ENCODE measurements at places on chromosomes 6 and 20.
A peak's percentile ranks its signal among the peaks of the same experiment; 100 is the strongest.

DNA sequence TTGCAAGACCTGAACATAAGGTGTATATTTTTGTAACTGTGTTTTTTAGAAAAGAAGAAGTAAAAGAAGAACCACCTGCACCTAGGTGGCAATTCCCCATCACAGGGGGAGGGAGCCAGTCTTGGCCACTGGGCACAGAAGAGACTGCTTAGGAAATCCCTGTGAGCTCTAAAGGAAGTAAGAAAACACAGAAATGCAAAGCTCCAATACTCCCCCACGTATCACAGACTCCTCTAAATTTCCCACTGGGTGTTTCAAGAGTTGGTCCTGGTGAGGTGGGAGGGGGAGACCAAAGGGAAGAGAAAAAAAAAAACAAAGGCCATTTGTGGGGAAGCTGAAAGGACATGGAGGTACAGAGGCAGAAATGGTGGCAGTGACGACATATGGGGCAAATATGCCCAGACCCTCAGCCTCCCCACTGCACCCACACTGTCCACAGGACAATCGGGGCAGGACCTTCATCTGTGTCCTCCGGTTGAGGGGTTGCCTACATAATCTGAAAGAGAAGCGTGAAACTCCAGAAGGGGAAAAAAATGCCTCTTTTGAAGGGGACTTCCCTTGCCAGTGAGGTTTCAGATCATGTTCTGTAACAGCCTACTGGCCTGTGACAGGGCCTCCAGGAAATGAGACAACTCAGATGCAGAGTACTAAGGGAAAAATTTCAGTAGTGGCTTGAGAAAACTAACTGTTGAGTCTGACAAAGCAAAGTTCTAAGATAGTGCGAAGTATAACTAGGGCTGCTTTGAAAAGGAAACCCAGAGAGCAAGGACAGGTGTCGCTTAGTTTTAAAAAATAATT, 226.2 kb upstream of the MARCKS start:
- no peak for DNase-seq

GRCh38 chr6:7546020-7546369, 4.5 kb downstream of the DSP start:
- no peak for DNase-seq

DNA sequence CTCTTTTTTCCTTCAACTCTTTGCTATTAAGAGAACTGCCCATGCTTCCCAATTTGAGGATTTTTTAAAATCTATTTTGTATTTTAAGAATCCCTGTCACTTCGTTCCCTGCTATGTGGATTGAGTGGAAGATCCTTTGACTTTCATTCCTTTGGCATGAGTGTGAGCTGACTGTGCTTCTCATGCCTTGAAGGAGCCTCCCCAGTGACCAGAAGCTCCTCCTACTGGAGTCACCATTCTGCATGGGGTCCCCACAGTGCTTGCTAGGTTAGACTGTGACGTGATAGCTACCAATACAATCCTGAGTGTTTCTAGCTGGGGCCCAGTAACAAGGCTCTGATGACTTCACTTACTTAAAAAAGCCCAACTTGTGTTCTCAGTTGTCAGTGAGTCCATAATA, 104.4 kb upstream of the LAMP5 start:
- no peak for DNase-seq

DNA sequence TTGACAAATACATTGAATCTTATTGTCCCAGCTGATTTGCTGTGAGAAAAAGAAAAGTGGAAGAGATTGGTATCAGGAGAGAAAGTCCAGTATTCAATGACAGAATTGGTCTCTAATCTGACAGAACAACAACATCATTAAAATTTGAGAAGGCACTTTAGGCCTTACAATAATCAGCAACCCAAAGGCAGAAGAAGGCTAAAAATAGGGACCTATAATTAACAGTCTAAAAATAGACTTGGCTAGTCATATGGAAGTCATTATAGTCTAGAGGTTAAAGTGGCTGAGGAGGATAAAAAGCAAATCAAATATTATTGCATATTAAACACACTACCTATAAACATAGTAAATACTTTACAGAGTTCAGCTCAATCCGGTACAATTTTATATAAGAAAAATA, 393.6 kb upstream of the JAG1 start:
- DNase-seq, result no peak

- DNase-seq, result no peak
Observed at GRCh38 chr6:161568885-161569456, 295.1 kb upstream of the AGPAT4 start.

- DNase-seq, result no peak
Observed at GRCh38 chr6:110322151-110322873, 35.8 kb downstream of the METTL24 start.

GRCh38 chr6:69007781-69008180, 372.7 kb downstream of the ADGRB3 start:
- no peak for DNase-seq

DNA sequence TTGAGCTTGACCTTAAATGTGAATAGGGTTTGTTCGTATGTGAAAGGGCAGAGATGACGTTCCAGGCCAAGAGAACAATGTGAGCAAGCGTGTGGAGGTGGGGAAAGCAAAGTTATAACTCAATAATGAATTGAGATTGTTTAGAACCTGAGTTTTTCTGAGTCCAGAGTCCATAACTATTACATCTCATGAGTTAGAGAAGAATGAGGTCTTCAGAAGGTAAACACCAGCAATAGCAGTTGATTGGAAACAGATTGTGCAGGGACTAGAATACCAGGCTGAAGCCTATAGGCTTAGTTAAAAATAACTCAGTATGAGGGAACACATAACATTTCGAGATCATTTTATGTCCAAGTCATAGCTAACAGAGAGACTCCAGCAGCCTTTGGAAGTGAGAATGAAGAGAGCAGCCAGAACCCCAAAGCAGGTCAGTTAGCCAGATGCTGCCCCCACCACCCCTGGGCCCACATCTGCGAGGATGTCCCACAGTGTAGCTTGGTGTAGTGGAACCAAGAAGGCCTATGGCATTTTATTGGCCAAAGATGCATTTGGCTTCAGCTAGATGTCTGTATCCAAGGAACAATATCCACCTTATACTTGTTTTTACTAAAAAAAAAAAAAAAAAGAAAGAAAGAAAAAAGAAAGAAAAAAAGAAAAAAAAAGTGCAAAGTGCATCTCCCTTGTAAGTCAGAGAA, 121.7 kb downstream of the TNFRSF21 start:
- no peak for DNase-seq

DNA sequence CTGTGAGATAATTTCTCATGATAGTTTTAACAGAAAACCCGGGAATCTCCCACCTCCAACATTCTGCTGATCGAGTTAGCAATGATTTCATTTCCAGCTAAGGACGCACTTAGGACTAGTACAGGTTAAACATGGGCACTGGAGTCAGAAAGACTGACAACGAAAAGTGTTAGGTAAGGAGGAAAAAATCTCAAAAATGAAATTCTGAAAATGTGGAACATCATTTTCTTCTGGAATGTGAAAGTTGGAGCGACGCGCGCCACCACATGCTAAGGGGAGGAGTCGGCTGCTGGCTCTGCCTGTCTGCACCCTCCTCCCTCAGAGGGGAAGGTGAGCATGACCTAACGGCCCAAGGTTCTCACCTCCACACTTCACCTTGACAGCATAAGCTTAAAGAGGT, 221.6 kb upstream of the KCNG1 start:
- DNase-seq, result no peak

- no peak for DNase-seq
Observed at GRCh38 chr20:57938158-57939108, 228.6 kb upstream of the PMEPA1 start.

- no peak for DNase-seq
Observed at GRCh38 chr6:33861722-33862121, 57.9 kb upstream of the MLN start.

- DNase-seq, result no peak
Observed at GRCh38 chr6:18472941-18473340, 85.8 kb downstream of the RNF144B start.

DNA sequence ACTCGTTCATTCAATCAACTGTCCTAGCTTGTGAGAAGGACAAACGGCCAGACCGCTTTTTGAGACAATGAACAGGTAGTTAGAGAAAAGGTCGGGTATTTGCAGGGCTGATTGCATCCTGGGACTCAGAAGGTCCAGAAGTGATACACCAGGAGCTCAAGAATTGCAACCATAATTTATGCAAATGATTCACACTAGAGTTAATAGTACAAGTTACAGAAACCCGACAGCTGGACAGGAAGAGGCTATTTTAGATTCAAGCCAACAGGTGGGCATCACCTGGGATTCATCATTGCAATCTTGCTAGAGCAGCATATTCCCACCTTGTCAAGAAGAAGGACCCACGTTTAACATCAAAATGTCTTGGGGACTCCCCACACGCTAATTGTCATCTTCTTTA, 83.5 kb downstream of the TNFAIP3 start:
- no peak for DNase-seq

- DNase-seq, result no peak
Observed at GRCh38 chr6:135305684-135306083, 124.6 kb downstream of the MYB start.

DNA sequence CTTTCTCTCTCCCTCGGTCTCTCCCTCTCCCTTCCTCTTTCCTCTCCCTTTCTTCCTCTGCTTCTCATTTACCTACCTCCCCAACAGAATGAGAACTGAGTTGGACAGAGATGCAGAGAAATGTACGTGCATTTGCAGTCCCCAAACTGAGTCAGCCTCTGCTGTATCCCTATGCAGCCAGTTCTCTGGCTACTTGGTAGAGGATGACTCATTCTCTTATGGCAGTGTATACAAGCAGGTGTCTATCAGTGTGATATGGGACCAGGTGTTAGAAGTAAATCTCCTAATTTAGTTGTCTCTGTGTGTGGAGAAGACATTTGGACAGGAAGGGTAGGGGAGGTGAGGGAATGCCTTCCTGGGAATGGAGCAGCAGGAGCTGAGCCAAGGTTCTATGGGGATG, 470.8 kb downstream of the CD109 start:
- no peak for DNase-seq

GRCh38 chr6:140711019-140711613, 1336.7 kb upstream of the CITED2 start:
- no peak for DNase-seq

GRCh38 chr6:17845598-17845997, 138.9 kb upstream of the NUP153 start:
- DNase-seq, result no peak

- DNase-seq, result no peak
Observed at GRCh38 chr20:51495921-51496545, 46.5 kb downstream of the NFATC2 start.

DNA sequence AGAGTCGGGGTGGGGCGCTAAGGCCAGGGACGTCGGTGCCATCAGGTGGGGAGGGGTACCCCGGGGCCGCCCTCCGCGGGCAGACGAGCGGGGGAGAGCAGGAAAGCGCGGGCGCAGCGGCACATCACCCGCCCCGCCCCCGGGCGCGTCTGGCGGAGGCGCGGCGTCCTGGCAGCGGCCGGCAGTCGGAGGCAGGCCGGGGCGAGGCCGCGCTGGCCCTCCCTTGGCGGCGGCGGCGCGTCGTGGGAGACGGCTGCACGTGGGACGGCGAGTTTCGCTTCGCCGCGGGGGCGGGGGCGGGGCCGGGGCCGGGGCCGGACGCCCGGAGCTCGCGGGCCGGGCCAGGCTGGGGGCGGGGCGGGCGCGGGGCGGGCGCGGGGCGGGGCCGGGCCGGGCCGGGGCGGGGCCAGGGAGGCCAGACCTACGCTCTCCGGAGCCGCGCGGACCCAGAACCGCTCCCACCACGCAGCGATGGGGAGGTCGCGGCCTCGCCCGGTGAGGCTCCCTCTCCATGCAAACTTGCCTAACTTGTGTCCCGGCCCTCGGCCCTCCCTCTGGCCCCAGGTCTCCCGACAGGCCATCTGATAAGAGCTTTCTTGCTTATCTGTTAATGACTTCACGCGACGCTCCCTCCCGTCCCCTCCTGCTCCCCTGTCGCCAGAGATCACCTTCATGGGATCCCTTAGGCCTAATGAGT, 12.5 kb downstream of the ITPR3 start:
- peak; percentile 86 for DNase-seq

DNA sequence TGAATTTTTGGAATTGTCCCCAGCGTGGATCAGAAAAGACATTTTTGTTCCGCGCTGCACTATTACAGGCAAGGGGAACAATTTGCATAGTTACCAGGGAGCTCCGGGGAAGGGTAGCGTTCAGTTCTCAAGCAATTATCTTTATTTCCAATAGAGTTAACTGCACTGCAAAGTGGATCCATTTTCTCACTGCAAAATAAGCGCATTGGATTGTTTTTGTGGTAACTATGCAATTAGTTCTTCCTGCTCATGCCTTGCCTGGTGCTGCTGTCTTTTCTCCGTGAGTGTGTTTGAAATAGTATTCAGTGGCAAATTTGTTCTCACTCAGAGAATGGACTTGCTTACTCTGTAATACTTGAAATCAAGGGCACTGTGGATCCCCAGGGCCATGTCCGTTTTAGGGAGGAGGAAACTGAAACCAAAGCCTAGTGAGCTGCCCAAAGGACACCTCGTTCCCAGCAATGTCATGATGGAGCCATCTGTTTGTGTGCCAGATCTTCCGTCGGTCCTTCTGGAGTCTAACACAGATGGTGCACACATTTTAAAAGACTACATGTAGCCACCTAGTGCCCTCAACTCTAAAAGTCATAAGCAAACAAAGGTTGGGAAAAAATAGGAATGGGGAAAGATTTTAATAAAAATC, 7.4 kb upstream of the PCK1 start:
- no peak for DNase-seq
